SW 1271 (cell line): ENCODE measurements at places on chromosomes 1 and 21.

DNA sequence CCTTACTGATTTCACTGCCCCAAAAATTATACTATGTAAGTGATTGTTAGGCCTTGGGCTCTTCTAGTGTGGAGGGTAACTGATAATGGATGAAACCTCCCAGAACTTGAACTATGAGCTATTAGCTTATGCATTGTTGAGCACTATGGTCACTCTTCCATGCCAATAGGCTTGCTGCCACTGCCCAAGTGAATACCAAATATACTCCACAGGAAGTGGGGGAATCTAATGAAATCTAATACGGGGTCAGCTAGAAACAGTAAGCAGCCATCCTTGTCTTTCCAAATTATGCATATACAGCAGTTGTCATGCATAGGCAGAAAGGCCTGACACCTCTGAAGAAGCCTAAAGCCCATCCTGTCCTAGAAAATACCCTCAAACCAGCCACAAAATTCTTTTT lies 198.7 kb upstream of the PTBP2 start:
- DNase-seq, result no peak

- no peak for DNase-seq
Observed at GRCh38 chr1:84971957-84972356, 25.0 kb downstream of the MCOLN2 start.

GRCh38 chr1:13703128-13703513 lies 3.1 kb downstream of the PRDM2 start:
- DNase-seq, result no peak

GRCh38 chr1:5466487-5466886 lies 525.7 kb downstream of the NPHP4 start:
- DNase-seq, result no peak

DNA sequence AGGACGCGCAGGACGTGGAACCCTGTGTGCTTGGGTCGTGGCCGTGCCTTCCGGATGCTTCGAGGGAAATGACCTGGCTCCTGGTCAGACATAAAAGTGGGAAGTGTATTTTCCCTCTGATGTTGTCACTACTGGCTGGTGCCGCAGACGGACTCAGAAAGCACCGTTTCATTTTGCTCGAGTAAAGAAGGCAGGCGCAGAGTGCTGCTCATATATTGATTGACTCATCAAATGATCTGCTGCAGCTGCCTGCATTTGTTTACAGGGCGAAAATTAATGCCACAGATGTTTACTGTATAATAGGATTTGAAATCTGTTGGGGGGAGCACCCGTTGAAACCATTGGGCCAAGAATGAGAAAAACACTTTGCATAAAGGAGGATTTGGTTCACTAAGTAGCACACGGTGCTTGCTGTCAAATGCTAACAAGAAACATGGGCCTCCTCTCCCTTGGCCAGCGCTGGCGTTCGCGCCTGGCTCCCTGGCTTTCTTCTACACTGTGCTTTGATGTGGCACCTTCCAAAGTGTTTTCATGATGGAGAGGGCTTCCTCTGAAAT lies 365.5 kb downstream of the CAMTA1 start:
- no peak for DNase-seq

GRCh38 chr21:31343680-31344480 lies at the start of gene TIAM1:
TIAM1 (minus strand) TSS chr21:31344261; CDS start chr21:31266972, 77,289 bp downstream.
- peak; percentile 46 for DNase-seq

DNA sequence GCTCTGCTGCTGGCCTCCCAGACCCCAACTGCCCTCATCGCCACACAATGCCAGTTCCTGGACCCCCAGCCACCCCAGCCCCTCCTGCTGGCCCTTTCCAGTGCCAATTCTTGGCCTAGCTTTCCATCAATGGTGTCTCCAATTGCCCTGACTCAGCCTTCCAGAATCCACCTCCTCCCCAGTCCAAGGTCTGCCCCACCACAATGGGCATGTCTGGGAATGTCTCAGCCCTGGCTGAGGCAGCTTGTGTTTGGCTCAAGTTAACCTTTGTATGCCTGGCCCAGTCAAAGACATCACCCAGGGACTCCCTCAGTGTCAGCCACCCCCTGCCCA lies 16.4 kb downstream of the ALDH4A1 start:
- no peak for DNase-seq

DNA sequence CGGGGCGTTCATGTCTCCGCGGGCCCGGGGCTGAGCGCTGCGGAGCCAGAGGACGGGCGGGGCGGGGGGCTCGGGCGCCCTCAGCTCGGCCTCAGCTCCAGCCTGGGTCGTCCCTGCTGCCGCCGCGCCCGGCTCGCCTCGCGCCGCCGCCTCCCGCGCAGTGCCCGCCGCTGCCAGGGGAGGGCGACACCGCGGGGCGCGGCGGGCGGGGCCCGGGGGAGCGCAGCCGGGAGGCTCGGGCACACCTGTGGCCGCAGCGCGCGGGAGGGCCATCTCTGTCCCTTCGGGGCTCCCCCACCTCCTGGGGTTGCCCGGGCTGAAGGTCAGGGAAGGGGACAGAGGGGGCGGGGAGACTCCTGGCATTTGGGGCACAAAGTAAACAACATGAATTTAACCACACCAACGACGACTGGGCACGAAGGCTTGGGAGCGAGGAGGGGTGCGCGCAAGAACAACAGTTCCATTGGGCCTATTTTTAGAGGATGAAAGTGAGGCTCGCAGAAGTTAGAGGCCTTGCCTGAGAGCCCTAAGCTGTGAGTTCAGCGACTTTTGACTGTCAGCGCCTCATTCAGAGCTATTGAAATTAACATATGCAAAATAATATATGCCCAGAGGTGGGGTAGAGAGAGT lies at the start of gene FAM131C:
FAM131C (minus strand) TSS at position 162 of the 630 bp plus-strand sequence. CDS start 209 bp downstream, outside the sequence.
- DNase-seq, result no peak

GRCh38 chr1:71049951-71050598 lies 2.5 kb upstream of the PTGER3 start:
- peak; percentile 55 for DNase-seq

DNA sequence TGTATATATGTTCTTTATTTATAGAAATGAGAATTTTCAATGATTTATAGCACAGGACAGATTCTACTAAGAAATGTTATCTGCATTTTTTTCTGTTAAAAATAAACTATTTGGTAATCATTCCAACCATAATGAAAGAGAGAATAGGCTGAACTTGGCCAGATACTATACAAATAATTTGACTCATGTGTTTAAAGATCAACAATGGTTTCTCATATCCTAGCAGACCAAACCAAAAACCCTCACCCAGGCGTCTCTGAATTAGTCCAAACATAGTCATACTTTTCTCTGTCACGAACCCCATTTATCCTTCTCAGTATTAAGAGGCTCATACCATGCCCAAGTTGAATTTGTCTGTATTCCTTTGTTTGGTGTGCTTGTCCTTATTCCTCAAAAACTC lies 40.3 kb downstream of the RPE65 start:
- DNase-seq, result no peak

GRCh38 chr21:25518491-25518911 lies 88.8 kb downstream of the MRPL39 start:
- DNase-seq, result no peak
